ENCODE measurements at places on chromosomes 4 and X.

DNA sequence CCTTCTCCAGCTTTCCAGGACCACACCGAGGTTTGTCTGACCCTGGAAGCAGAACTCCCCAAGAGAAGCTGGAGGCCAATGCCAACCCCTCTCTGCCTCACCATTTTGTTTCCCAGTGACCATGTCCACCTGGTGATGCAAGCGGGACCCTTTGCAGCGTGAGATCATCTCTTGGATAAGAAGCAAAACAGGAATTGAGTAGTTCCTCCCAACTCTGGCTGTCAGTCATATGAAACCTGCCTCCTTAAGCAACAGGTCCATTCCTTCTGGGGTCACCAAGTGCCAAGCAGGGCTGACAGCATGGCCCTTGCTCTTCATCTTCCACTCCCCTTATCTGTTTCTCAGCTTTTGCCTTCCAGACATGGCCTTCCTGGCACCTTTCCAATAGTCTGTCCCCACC lies 41.3 kb upstream of the MTM1 start:
- DNase-seq, result no peak

DNA sequence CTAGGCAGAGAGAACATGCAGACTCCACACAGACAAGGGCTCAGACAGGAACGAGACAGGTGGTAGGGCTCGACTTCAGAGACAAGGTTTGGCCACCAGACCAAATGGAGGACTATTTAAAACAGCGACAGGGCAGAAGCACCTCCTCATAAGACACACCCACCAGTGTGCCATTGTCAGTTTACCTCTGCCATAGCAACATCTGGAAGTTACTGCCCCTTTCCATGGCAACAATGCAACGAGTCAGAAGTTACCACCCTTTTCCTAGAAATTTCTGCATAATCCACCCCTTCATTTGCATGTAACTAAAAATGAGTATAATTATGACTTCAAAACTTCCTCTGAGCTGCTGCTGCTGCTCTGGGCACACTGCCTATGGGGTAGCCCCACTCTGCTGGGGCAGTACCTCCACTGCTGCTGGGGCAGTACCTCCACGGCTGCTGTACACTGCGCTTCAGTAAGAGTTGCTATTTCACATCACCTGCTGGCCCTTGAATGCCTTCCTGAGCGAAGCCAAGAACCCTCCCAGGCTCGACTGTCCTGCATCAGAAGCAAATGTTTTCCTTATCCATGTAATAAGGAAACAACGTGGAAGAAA lies 2222.3 kb upstream of the AGA start:
- DNase-seq, result no peak

- DNase-seq, result no peak
Measured at GRCh38 chr4:53706422-53707032, 115.2 kb upstream of the LNX1 start.

DNA sequence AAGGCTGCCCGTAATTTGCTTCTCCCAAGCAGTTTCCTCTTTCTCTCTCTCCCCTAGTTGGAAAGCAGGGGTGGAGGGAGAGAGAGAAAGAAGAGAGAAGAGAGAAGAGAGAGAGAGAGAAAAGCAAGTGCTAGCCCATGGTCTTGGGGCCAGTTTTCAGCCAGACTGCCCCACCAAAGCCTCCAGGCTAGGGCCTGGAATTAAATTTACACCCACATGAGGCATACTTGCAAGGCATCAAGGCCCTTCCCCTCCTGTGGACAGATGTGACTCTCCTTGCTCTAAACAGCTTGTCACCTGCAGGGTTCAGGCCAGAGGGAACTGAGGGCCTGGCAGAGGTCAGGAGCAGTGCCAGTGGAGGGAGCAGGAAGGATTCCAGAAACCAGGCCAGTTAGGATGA lies 1.7 kb upstream of the CXCR3 start:
- DNase-seq, result no peak

- DNase-seq, result no peak
Measured at GRCh38 chr4:154642373-154643009, 30.0 kb upstream of the FGG start.

GRCh38 chr4:40409835-40410234 lies 74.7 kb downstream of the CHRNA9 start:
- DNase-seq, result no peak

GRCh38 chr4:142356118-142356759 lies 489.9 kb downstream of the INPP4B start:
- DNase-seq, result no peak

- DNase-seq, result no peak
Measured at GRCh38 chrX:42770566-42770965, 7.4 kb downstream of the PPP1R2C start.

DNA sequence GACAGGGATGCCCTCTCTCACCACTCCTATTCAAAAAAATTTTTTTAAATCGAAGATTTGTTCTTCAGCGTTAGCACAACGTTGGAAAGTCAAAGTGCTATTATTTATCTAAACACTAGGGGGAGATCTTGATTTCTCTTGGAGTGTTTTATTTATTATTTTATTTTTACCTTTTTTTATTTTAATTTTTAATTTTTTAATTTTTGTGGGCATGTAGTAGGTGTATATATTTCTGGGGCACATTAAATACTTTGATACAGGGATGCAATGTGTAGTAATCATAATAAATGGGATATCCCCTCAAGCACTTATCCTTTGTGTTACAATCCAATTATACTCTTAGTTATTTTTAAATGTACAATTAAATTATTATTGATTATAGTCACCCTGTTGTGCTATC lies 37.4 kb upstream of the SLC10A4 start:
- no peak for DNase-seq

DNA sequence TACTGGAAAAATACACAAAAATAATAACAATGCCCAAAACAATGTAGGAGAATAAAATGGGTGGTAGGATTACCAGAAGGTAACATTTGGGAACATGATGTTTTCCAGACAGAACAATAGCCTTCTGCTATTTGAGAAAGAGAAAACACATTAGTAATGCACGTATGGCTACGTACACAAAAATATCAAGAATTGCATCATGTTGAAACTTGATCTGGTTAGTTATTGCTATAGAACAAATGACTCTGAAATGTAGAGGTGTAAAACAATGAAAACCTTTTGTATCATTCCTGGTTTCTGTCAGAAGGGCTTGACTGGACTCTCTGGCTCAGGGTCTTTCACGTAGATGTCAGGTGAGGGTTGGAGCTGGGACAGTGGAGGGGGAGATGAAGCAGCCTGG lies 1040.0 kb downstream of the FAT4 start:
- no peak for DNase-seq
